ENCODE measurements at places on chromosomes 16 and 17.

GRCh38 chr17:80227156-80227555 lies 6.9 kb downstream of the SLC26A11 start:
- DNase-seq, result no peak

DNA sequence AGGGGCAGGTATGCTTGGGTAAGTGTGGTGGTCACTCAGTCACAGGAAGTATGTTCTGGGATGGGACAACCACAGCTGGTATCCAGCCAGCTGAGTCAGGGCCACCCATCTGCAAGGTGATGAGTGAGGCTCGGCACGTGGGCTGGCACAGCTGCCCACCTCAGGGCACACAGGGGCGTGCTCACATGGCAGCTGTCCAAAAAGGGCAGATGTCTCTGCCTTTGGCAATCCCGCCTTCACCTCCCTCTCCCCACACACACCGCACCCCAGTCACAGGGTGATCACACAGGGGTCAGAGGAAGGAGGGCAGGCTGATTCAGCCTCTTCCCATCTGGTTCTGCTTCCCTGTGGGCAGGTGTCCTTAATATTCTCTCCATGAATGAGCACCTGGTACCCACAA lies 85.9 kb upstream of the TOB1 start:
- no peak for DNase-seq

- DNase-seq, result no peak
Observed at GRCh38 chr16:31470615-31471014, 1.3 kb upstream of the TGFB1I1 start.

GRCh38 chr17:66272811-66273585 lies 29.4 kb upstream of the PRKCA start:
- DNase-seq, result no peak
